Left renal cortex interstitium (tissue), 4 donors: ENCODE measurements at places on chromosomes 2 and 18. TPM values are rescaled to one million over a fixed set of nuclear protein-coding genes. Genes with fewer than 3 reads are reported as not detected.

Gene SOCS6
- polyA plus RNA-seq, result 30.4 TPM

Gene CYTIP
- 1.7 TPM for polyA plus RNA-seq

Gene PDCD1
- 0.33 TPM for polyA plus RNA-seq

Gene TMEM17
- polyA plus RNA-seq, result 5.7 TPM

Gene TRABD2A
- polyA plus RNA-seq, result 0.82 TPM

Gene EIPR1
- polyA plus RNA-seq, result 27.5 TPM

- no peak for DNase-seq
Observed at GRCh38 chr2:241771286-241772062, 5.1 kb upstream of the GAL3ST2 start.

DNA sequence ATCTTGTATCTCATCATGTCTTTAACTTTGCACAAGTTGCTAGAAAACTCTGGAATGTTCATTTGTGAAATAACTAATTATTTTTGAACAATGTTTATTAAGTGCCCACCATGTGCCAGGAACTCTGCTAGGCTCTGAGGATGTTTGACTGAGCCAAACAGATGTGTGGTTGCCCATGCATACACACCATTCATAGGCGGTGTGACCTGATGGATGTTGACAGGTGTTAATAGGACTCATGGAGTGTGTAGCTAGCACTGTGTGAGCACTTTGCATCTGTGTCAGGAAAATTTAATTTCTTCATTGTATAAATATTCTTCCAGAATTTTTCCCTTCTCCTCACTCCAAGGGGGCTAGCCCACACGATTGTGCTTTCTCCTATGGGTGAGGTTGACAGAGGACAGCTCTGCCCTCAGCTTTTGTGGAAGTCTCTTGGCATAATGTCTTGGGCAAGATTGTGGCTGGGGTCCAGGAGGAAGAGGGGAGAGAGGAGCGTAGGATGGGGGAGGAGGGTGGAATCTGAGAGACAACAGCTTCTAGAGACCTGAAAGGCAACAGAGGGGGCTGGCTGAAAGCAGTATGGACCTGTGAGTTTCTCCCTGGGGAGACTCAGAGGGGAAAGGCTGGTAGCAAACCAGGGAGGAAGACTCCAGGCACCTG lies 214.6 kb upstream of the CXCR4 start:
- no peak for DNase-seq

DNA sequence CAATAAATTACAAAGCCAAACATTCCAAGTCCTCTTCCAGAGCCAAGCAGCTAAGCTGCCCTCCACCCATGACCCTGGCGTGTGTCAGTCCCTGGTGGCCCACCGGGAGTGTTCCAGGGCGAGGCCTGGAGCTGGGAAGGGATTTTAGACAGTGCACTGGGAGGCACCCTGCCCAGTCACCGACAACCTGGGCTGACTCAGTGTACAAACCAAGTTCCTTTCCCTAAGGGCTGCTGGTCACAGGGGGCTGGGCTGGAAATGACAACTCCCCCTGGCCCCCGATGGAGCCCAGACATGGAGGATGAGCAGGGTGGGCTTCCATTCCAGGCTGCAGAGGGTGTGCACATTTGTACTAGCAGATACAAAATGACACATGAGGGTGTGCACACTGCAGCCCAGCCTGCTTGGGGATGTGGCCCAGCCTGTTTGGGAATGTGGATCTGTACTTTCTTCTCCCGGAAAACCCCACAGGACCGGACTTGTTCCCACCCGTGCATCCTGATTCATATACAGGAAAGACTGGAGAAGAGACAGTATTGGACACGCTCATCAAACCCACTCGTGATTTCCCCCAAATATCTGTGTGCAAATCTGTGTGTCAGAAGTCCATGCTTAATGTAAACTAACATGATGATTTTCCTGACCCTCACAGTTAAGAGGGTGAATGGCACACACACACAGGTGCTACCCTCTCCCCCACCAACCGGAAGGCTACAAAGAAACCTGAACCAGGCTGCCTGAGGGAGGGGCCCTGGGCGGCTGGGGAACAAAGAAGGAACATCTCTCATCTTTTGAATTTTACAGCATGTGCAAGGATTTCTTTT lies 58.9 kb downstream of the NDUFA10 start:
- no peak for DNase-seq

GRCh38 chr2:134365356-134365755 lies 111.5 kb downstream of the MGAT5 start:
- no peak for DNase-seq

DNA sequence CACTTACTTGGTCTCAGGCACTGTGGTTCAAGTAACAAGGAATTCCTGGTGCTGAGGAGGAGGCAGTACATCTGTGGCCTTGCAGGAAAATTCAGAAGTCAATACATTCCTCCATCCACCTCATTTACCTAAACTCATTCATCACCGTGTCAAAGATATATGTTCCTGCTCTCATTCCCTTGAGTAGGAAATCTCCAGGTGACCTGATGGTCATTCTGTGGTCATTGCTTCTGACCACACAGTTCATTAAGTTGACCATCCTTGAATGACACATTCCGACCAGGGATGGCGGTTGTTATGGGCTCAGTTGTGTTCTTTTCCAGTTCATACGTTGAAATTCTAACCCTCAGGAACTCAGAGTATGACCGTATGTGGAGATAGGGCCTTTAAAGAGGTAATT lies 2.1 kb upstream of the STK17B start:
- no peak for DNase-seq

GRCh38 chr18:58065956-58066355 lies 21.9 kb downstream of the NEDD4L start:
- no peak for DNase-seq

DNA sequence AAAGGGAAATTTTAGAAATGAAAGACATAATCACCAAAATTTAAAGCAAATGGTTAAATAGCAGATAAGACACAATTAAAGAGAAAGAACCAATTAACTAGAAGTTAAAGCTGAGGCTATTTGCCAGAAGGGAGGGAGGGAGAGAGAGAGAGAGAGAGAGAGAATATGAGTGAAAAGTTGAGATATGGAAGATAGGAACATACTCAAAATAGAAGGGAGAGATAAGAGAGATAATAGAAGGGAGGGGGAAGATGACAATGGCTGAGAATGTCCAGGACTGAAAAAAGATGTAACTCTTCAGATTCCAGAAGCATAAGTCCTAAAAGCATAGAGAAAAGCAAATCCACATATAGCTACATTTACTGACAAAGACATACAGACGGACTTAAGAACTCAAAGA lies 17.1 kb upstream of the AAK1 start:
- DNase-seq, result no peak

- no peak for DNase-seq
Observed at GRCh38 chr18:44842588-44843412, 162.1 kb downstream of the SETBP1 start.

DNA sequence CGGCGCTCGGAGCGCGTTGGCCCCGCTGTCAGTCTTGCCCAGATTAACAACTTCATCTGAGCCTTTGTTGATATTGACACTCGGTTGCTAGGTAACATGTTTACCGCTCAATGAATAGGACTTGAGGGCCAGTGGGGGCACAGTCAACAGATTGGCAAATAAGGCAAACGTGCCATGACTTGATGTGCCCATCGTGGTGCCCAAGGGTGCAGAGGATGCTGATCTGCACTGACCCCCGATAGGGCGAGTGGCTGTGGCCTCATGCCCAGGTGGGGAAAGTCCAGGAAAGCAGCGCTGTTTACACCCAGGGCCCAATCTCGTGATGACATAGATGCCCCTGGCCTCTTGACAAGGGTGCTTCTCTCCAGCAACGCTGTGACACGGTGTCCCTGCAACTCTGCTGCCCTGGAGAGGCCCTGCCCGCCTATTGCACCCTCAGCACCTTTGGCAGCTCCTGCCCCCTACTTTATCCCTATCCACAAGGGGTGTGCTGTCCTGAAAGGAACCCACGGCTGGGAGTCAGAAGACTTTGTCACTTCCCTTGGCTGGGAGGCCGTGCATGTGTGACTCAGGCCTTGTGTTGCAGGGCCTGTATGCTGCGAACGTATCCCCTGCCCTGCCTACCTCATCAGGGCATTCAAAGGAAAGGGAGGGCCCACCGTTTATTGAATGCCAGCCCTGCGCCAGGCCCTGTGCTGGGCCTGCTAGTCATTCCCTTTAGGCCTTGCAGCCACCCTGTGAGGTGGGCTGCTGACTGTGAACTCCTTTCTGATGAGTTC lies 158.0 kb downstream of the INHBB start:
- no peak for DNase-seq

DNA sequence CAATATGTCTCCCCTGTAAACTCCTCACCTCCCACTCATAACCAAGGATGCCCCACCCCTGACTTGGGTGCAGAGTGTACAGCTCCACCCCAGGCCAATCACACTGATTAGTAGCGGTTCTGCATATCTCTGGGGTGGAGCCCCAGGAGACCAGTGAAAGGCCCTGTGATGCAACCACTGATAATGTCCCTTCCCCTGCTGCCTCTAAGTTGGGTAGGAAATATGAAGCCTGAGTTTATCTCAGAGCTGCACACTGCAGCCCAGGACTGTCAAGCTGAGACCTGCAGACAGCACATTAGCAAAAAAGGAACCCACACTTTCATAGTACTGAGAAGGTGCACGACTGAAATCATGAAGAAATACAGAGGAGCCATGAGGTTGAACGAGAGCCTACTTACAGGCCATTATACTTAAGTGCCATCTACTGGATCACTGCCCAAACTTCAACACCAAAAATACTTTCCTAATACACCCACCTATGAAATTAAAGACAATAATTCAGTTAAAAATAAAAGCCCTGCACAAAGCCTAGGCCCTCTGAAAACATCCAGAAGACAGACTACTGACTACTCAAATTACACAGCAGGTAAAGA lies 455.4 kb upstream of the LRRTM4 start:
- no peak for DNase-seq

- DNase-seq, result no peak
Observed at GRCh38 chr2:60794271-60794863, 38.3 kb downstream of the PAPOLG start.

- no peak for DNase-seq
Observed at GRCh38 chr18:49584394-49584793, 22.5 kb downstream of the LIPG start.
